Suppressor macrophage (primary cell): ENCODE measurements at places on chromosomes 6 and 20.

GRCh38 chr20:834151-834746 is 734 bp downstream of the FAM110A start:
- DNase-seq, result peak; percentile 39

- peak; percentile 67 for DNase-seq
Measured at GRCh38 chr20:38109591-38110524, 55.2 kb downstream of the TGM2 start.

DNA sequence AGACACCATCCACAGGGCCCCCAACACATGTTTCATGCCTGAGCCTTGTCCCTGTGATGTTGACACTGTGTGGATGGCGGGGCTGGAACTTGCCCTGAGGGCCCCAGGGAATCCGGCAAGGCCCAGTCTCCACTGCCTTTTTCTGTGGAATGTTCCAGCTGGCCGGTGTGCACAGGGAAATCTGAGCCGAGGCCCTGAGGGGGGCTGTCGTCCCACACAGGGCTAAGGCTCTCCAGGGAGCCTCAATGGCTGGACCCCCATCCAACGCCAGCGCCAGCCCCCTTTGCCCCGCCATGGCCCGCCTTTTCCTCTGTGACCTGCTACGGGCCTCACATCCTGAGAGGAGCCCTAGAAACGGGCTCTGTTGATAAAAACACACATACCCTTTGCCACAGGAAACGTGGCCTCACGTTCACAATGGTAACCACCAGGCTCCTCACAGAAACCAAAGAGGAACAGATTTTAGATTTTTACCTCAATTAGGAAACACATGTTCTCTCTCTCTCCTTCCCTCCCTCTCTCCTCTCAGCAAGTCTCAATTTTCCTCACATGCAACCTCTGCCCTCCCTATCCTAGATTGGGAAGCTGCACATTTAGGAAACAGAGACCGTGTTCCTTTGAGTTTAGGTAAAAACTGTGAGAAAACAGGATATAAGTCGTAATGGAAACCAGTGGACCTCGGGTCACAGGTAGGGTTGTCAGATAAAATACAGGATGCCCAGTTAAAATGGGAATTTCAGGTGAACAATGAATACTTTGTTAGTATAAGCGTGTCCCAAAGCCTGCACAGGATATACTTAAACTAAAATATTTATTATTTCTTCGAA is 13.7 kb upstream of the ZNF831 start:
- no peak for DNase-seq

DNA sequence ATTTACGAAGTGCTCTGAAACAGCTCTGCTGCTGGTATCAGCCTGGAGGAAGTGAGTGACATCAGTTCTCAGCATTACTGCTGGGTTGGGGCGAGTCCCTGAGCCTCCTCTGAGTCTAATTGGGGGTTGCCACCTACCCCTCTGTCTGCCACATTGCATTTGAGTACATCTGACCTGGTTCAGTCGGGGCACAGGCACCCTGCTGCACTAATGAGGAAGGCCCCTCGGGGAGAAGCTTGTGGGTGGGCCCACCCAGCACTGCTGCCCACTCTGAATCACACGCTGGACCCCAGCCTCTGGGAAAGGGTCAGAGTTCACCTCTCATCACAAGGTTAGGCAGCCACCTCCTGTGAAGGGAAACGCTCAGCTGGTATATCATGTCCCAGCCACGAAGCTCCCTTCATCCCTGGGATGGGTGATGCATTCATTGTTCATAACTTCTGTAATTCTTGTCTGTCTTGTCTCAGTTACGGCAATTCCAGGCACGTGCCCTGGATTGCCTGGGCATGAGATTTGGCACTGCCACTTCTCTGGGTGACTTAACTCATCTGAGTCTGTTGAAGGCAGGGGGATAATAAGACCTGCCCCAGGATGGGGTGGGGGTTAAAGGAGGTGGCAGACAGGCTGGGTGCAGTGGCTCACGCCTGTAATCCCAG is 13.3 kb downstream of the DNMT3B start:
- no peak for DNase-seq

DNA sequence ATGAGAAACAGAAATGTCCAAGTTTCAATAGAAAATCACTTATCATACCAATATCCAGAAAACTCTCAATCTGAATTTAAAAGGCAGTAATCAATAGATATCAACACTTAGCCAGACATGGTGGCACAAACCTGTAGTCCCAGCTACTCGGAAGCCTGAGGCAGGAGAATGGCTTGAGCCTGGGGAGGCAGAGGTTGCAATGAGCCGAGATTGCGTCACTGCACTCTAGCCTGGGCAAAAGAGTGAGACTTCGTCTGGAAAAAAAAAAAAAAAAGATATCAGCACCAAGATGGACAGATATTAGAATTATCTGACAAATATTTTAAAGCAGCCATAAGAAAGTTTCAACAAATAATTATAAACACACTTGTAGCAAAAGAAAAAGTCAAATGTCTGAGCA is 47.0 kb downstream of the TCP11 start:
- DNase-seq, result no peak

- peak; percentile 69 for DNase-seq
Measured at GRCh38 chr6:139290787-139291311, 949 bp downstream of the TXLNB start.
